ENCODE measurements at places on chromosomes 7 and 10.
A peak's percentile ranks its signal among the peaks of the same experiment; 100 is the strongest.

DNA sequence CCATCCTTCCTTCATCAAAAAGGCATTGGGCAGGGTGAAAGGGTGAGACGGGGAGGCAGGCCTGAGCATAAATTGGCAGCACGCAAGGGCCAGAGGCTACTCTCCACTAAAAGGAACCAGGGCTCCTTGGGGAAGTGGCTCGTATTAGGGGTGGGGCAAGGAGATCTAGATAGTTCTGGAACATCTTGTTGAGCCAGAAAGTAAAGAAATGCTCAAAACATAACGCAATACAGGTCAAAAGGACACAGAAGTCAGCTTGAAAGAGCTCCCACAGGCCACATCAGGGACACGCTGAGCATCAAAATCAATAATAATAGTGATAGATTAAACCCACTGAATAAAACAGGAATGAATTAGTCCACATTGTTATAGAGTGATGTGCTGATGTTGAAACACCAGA, 203.1 kb downstream of the ELMO1 start:
- DNase-seq: peak; percentile 53

- no peak for DNase-seq
These were observed 845.0 kb downstream of the CNTNAP2 start for GRCh38 chr7:146961617-146962016.

DNA sequence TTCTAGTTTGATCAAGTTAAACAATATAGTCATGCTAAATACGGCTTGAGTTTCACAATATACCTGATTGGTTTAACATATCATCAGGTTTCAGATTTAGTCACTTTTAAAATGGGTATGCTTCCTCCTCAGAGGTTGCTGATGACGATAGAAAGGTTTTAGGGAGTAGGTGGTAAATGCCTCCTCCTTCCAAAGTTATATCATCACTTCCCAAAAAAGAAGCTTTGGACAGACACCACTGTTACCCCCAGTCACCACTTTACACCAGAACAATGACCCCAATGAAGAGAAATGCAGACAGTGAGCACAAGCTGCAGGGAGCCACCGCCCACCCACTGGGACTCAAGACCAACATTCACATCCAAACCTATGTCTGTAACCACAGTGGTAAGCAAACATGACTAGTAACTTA, 244.6 kb downstream of the SORCS1 start:
- DNase-seq: no peak

GRCh38 chr10:77533146-77533886, 104.3 kb downstream of the KCNMA1 start:
- no peak for DNase-seq

DNA sequence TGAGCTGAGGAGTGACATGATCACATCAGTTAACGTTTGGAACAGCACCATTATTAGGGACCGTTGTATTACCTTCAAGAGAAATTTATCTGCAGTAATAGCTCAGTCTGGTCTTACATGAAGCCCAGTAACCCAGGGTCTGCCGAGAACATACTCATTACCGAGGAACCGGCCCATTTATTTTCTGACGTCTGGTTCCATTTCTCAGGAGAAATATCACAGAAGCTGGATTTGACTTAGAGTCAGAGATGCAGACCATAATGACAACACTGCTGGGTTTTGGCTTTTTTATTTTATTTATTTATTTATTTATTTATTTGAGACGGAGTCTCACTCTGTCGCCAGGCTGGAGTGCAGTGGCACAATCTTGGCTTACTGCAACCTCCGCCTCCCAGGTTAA, 163.1 kb downstream of the CCDC3 start:
- DNase-seq: no peak

GRCh38 chr7:93558705-93559614, 15.6 kb downstream of the CALCR start:
- DNase-seq: no peak

- DNase-seq: no peak
These were observed 5.8 kb downstream of the USP54 start for GRCh38 chr10:73585327-73585726.

DNA sequence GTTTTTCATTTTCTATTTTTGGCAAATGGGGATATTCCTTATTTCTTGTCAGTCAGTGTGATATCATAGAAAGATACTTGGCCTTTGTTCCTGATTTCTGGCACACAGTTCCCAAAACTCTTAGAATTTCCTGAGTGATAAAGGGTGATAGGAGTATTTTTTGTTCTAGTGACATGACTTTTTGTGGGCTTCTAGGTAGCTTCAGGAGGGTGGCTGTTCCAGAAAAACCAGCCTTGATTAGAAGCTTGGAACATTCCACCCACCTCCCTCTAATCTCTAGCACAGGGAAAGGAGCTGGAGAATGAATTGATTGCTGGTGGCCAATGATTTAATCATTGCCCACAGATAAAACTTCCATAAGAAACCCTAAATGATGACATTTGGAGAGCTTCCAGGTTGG, 17.2 kb upstream of the BPGM start:
- no peak for DNase-seq

GRCh38 chr7:47818796-47819606, 129.3 kb downstream of the PKD1L1 start:
- DNase-seq: peak; percentile 47

DNA sequence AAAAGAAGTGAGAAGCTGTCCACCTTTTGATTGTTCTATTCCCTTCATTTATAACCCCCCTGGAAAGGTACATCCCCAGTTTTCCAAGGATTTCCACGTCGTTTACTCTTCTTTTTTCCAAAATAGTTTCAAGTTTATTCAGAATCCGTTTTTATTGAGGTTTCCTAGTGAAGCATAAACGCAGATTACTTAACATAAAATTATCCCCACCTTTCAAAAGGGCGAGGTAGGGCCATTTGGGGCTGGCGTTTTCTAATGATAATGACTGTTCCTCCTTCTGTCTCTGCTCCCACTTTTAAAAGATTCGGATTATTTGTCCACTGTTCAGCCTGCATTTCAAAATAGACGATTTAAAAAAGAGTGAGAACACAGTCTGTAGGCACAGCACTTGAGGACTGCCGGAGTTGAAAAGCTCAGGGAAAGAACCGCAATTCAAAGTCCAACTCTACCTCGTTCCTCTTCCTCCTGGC, 165.2 kb upstream of the PPP1R3A start:
- no peak for DNase-seq

All from gastrocnemius medialis (tissue), 4 donors.